NCI-H1105 (cell line): ENCODE measurements at places on chromosomes 2 and 18.

DNA sequence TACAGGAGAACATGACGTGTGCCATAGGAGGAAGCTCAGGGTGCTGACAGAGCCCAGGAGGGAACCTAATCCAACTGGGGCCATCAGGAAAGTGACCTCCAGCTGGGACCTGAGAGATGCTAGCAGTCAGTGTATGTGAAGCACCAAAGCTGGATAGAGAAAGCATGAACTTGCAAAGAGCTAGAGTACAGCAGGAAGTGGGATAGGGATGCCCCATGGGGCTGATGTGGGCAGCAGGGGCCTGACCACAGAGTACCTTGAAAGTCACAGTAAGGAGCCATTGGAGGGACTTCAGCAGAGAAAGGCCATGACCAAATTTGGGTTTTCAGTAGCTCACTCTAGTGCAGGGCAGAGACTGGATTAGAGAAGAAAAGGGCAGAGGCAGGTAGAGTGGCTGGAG is 91.6 kb upstream of the TTC39C start:
- DNase-seq = no peak

DNA sequence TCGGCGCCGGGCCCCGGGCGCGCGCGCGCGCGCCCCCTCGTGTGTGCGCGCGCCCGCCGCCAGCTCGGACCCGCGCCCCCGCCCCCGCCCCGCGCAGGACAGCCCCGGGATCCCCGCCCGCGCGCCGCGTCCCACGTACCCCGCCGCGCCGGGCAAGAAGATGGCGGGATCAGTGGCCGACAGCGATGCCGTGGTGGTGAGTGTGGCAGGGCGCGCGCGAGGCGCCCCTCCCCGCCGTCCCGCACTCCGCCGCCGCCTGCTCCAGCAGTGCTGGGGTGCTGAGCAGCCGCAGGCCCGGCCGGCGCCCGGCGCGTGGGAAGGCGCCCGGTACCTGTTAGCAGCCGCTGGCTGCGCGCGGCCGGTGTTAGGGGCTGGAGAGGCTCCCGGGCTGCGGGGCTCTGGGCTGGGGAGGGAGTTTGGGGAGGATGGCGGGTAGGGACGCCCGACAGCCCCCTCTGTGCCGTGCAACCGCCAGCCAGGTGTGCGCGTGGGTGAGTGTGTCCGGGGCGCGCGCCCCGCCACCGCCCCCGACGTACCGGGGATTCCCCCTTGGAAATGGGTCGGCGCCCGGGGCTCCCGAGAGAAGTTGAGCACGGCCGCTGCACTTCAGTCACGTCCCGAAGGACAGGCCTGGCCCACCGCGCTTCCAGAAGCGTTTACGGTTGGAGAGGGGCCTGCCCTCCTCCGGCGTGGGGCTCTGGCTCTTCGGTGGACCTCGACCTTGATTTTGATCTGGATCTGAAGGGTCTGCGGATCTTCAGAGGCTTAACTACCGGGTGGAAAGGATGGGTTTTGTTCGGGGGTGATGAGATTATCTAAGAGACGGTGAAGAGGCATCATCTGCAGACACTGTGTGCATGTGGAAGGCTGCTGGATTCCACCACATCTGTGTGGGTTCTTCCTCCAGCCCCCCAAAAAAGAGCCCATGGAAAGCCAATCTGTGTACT is 697 bp downstream of the LGALSL start:
- peak; percentile 39 for DNase-seq

DNA sequence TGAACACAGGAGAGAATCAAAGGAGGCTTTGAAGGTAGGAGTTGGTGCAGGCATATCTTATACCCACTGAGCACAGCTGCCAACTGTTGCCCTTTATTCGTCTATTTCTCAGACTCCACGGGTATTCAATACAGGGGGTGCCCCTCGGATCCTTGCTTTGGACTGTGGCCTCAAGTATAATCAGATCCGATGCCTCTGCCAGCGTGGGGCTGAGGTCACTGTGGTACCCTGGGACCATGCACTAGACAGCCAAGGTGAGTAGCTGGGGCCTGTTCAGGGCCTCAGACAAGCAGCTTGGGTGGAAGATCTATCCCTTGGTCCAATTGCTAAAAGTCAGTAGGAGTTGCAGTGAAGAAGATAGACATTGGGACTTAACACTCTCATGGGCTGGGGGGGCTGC is 5.2 kb downstream of the CAD start:
- no peak for DNase-seq

DNA sequence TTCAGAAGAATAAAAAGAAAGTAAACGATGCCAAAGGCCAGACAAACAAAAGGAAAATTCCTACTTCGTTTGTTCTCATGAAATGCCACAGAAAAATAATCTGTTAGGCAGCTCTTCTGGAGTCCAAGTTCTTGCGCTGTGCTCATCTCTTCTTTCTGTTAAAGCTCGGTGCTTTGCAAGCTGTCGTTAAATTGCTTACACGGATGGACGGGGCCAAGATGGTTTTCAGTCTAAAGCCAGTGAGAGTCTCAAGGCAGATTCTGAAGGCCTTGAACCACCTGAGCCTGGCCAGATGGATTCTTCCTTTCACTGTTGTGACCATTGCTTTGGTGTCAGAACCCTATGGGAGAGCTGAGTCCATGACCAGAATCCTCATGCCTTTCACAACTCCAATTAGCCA is 97.6 kb upstream of the RMDN2 start:
- no peak for DNase-seq

DNA sequence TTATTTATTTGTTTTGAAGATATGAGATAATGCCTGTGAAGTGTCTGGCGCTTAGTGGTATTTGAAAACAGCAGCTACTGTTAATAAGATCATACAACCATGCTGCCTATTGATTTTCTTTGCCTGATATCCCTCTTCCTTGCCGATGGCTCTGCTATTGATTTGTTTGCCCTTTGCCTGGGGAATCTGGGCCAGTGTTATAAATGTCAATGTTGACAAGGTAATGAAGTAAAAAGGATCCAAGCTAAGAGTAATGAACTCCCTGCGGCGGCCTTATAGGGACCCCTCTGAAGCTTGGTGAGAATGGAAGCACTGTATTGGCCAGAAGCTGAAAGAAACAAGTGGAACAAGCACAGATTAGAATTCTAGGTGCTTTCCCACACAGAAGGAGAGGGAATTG is 854.6 kb downstream of the CNTNAP5 start:
- DNase-seq = no peak

DNA sequence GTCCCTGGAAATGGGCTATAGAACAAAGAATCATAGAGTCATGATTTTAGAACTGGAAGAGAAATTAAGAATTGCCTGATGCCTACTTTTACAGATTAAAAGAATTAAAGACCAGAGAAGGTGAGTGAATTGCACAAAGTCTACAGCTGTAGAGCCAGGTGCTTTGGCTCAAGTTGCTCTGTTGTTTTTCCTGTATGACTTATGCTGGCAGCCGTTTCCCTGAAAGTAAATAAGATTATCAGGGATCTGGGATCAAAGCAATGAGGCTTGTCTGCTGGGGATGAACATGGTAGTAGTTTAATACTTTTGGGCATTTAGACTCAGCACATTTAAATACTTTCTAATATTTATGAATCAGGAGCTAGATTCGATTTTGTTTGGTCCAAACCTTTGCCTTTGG is 166.9 kb downstream of the PRPF40A start:
- DNase-seq = no peak

GRCh38 chr18:22031611-22032010 is 137.8 kb upstream of the GATA6 start:
- DNase-seq = no peak

GRCh38 chr2:237475704-237476141 is 11.3 kb upstream of the MLPH start:
- no peak for DNase-seq

DNA sequence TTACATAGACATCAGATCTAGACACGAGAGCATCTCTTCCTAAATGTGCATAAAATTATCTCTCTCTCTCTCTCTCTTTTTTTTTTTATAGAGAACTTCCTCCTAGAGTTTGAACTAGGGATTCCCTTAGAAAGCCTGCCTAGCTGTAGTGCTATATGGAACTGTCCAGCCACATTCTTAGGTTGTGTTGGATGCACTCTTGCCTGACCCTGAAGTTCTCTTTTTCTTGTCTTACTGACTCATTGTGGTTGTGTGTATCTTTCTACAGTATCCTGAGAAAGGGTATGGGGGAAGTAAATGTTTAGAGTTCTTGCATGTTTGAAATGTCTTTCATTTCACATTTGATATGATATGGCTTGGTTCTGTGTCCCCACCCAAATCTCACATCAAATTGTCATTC is 368.2 kb downstream of the CDH2 start:
- DNase-seq = no peak

- no peak for DNase-seq
Observed at GRCh38 chr2:219887870-219888269, 260.4 kb downstream of the SLC4A3 start.

GRCh38 chr2:11213090-11213638 is 57.9 kb downstream of the SLC66A3 start:
- DNase-seq = no peak

GRCh38 chr18:48996901-48997463 is 46.2 kb upstream of the SMAD7 start:
- DNase-seq = no peak
